NCI-H82 (cell line): ENCODE measurements at places on chromosomes 5 and 9.

GRCh38 chr5:151155775-151156506 is 1.6 kb downstream of the ANXA6 start:
- peak; percentile 33 for DNase-seq

GRCh38 chr5:166032601-166033000 is 2258.8 kb upstream of the WWC1 start:
- DNase-seq, result no peak

DNA sequence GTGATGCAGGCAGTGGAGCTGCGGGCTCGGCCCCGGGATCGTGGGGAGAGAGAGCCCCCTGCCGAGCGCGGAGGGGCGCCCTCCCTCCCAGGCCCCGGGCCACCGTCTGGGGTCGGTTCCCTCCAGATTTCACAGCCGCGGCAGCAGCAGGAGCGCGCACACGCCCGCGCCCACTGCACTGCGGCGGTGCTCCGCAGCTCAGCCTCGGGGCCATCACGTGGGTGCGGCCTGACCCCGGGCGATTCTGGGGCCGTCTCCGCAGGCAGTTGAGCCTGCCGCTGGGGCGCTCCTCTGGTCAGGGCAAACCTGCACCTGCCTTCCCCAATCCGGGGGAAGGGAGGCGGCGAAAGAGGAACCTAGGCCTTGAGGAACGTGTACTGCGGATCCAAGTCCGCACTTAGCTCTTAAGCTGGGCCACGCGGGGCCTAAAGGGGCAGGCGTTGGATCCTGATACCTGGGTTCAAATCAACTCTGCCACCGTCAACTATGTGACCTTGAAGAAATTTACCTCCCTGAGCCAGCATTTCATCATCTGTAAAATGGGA is 9.4 kb upstream of the DELE1 start:
- peak; percentile 41 for DNase-seq

GRCh38 chr5:50799596-50799995 is 133.2 kb downstream of the PARP8 start:
- no peak for DNase-seq

DNA sequence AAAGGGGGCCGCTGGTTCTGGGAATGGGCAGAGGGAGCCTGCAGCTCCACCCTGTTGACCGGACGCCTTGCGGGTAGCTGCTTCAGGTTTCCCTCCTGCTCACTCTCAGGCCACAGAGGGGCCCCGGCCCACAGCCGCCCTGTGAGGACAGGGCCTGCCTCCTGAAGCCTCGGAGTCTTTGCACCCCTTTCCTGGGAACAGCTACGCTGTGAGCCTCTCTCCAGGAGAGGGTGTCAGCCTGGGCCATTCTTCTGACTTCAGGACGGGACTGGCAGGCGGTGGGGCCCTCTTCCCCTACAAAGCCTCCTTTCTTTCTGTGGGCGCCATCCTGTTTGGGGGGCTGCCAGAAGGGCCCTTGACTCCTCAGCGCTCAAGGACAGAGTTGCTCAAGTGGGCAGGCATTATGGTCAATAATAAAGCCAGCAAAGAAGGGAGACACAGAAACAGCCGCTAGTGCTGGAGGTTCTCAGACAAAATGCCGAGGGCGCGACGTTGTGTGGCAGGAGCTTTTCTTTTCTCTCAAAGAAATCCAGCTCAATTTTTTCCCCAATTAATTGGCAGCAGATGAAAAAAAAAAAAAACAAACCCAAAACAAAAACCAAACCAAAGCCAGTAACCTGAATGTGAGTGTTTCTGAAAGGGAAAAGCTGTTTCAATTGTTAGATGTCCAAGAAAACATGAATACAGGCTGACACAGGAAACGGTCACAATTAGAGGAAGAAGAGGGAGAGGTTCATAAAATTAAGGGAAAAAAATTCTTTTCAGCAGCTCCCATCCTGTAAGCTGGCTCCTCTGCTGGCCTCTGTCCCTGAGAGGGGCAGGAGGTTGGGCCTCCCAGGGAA is 12.8 kb upstream of the SLC25A51 start:
- no peak for DNase-seq

- DNase-seq, result peak; percentile 32
Observed at GRCh38 chr5:87541033-87541432, 128.3 kb upstream of the CCNH start.

- DNase-seq, result no peak
Observed at GRCh38 chr9:121321016-121321503, 49.0 kb downstream of the STOM start.

GRCh38 chr5:77852514-77853352 is 76.6 kb upstream of the TBCA start:
- peak; percentile 94 for DNase-seq

GRCh38 chr5:35717718-35718117 is 100.1 kb downstream of the SPEF2 start:
- DNase-seq, result no peak

DNA sequence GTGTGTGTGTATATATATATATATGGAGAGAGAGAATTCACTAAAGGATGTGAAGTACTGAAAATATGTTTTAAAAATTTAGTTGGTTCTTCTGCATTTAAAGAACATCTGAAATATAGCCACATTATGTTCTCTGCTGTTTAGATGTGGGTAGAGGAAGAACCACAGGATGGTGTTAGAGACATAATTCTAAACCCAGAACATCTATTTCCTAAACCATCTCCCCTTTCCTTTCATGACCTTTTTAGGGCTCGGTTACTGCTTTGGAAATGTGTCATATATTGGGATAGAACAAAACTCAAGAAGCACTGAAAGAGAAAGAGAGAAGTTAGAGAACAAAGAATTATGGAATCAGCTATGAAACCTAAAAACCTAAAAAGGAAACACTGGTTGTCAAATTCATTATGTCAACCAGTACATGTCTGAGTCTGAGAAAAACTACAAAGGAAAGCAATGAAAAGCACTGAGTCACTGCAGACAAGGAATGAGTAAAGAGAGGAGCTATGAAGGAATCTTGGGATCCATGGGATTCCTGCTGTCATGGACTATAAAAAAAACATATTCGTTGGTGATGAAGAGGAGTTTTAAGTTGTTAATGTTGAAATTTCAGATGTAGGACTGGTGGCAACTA is 28.4 kb downstream of the SLC12A2 start:
- no peak for DNase-seq

DNA sequence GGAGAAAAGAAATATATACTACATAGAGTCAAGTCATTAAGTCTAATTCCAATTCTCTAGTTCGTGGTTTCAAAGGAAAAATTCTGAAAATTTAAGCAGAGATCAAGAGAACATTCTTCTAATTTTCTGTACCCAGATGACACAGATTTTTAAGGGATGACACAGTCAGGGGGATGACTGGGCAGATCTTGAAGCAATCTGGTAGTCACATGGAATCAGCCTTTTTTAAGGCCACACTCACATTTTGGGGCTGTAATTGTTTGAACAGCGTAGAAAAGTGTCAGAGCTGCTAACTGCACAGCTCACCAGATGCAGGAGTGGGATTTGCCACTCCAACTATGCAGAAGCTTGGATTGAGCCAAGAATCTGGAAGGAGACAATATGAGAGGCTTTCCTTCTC is 20.4 kb downstream of the PDE4D start:
- DNase-seq, result no peak

DNA sequence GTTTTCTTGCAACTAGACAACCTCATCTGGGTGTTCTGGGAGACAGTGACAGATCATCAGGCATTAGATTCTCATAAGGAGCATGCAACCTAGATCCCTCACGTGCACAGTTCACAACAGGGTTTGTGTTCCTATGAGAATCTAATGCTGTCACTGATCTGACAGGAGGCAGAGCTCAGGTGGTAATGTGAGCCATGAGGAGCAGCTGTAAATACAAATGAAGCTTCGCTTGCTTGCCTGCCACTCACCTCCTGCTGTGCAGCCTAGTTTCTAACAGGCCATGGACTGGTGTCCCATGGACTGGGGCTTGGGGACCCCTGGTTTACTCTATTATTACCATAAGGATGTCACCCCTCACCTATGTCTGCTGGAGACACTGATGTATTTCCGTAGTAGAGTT is 166.8 kb downstream of the PSAT1 start:
- no peak for DNase-seq

GRCh38 chr5:103464835-103465484 is 97.6 kb downstream of the NUDT12 start:
- peak; percentile 0 for DNase-seq

DNA sequence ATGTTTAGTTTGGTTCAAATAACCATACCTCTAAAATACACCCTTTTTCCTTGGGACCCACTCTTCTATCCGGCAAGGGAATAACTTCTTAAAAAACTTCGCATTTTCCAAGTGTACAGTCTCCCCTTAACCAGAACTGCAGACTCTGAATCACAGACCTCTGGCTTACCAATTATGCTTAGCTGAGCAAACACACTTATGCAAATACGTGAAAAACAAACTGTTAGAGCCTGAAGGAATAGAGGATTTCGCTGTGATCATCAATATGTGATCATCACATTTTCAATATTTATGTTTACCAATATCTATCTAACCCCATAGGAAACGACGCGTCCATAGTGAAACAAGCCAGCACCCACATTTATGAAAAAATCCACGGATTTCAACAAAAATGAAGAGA is 1.3 kb downstream of the LPAR1 start:
- DNase-seq, result no peak

DNA sequence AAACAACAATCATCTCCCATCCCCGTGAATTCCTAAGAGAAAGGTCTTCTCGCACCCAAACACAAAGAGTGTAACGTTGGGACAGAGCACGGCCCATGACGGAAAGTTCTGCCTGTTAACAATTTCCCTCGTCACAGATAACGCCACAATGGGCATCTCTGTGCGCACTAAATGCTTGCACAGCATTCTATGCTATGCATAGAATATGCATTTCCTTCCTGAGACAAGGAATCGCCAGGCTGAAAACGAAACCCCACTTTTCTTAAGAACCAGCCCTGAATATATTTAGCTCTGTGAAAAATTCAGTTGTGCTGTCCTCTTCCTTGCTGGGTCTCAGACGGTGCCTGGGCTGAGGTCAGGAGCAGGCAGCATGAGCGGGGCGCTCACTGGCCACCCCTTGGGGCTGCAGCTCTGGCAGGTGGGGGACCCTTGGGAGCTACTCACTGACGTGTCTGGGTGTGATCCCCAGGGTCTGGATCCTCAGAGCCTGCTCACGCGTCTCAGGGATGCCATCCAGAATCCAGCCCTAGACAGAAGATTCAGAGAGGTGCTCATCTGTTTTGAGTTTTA is 49.8 kb downstream of the AK8 start:
- DNase-seq, result no peak

DNA sequence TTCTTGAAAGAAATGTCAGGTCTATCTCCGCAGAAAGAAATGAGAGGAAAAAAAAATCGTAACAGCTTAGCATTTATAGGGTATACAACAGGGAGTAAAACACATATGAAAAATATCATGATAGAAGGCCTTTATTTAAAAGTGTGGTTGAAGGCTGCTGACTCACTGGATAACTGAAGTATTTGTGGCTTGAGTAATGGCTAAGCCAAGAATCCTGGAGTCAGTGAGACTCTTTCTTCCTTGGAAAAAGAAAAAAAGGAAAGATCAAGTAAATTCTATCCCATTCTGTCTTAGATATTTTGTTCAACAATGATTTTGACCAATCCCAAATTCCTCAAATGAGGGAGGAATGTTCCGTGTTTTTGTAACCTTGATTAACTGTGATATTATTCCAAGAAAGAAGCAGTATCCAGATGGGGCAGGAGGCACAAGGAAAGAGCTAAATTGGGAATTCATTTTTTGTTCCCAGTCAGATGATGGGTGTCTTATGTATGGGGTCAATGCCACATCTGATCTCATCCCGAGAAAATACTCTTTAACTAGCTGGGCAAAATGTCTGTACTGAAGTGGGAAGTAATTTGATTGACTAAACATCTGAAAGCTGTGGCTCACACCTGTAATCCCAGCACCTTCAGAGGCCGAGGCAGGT is 64.3 kb upstream of the MYO10 start:
- no peak for DNase-seq

- peak; percentile 68 for DNase-seq
Observed at GRCh38 chr5:74240783-74241750, 399.5 kb downstream of the ENC1 start.

GRCh38 chr5:115941051-115941675 is 21.1 kb upstream of the LVRN start:
- no peak for DNase-seq

GRCh38 chr5:178391480-178391879 is 158.9 kb upstream of the PHYKPL start:
- DNase-seq, result no peak

DNA sequence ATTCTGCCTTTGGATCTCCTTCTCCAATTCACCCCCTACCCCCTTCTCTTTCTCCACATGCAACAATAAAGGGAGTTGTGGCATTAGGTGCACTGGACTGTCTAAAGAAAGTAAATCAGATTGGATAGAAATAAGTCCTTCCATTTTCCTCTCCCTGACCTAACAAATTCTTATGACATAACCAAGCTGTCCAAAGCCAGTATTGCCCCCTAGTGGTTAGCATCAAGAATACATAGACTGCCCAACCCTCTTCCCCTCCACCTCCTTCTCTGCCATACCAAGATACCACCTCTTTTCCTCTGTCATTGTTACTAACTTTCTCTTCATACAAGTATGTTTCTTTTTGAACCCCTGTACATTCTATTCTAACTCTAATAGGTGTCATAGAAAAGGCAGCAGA is 45.7 kb downstream of the PPARGC1B start:
- peak; percentile 24 for DNase-seq

GRCh38 chr9:2053883-2054845 is 39.0 kb downstream of the SMARCA2 start:
- no peak for DNase-seq

DNA sequence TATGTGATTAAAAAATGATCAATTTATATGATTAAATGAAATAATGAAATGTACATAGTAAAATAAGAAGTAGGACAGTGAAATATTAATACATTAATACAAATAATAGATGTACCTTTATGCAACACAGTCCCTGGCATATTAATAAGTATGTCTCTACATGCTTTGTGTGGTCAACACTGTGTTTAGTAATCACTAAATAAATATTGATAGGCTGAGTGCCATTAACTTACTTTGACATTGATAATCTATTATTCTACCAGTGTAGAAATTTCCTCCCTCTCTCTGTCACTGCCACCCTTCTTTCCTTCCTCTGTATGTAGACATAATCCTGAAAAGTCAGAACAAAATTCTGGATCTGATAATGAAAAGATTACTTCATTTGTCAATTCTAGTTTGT is 43.7 kb downstream of the RNF180 start:
- no peak for DNase-seq

GRCh38 chr9:96476591-96476990 is 26.6 kb downstream of the HABP4 start:
- no peak for DNase-seq

DNA sequence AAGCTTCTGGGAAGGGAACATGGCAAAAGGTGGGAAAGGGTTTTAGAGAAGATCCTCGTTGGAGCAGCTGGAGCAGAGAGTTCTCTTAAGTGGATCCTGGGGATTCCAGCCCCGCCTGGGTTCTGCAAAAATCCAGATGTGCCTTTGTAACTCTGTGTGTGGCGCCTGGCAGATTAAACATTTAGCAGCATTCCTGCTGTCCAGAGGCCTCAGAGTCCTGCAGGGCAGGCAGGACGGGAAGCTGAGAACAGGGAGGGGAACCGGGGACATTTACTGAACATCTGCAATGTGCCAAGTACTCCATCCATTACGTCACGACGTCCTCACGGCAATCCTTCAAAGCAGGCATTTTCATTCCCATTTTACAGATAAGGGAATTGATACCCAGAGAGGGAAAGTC is 6.0 kb downstream of the EIF4E1B start:
- no peak for DNase-seq

GRCh38 chr5:61449804-61450492 is 117.9 kb downstream of the ZSWIM6 start:
- DNase-seq, result peak; percentile 14
